Fibroblast of lung (primary cell): ENCODE measurements at places on chromosomes 4 and X.
A peak's percentile ranks its signal among the peaks of the same experiment; 100 is the strongest.

DNA sequence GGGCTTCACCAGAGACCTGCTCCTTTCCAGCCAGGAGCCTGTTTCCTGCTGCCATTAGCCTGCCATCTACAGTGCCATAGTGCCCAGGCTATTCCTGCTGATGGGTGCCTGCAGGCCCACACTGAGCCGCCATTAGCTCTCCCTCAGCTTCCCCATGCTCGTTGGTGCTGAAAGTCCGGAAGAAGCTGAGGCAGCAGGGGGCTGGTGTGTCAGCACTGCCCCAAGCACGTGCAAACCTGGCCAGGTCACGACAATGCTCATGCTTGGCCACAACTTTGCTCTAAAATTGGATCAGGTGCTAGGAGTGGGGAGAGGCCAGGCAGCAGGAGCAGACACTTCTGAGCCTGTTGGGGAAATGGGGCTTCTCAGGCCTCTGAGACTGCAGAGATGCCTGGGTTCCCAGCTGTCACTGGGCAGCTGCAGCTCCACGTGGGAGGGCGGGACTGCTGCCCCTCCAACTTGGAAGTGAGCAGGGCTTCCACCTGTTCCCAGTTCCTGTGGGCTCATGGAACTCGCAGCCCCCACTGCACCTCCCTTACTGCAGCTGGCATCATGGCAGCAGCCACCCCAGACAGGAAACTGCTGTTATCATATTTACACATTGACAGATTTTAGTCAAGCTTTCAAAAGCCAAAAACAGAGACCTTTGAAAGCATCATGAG, 913.9 kb downstream of the FSTL5 start:
- no peak for DNase-seq

- no peak for DNase-seq
These were observed 14.9 kb upstream of the DCAF8L1 start for GRCh38 chrX:27996132-27996531.

GRCh38 chrX:6738518-6739470, 203.9 kb upstream of the VCX3A start:
- no peak for DNase-seq

- no peak for DNase-seq
These were observed 321.2 kb upstream of the F9 start for GRCh38 chrX:139209342-139209741.

DNA sequence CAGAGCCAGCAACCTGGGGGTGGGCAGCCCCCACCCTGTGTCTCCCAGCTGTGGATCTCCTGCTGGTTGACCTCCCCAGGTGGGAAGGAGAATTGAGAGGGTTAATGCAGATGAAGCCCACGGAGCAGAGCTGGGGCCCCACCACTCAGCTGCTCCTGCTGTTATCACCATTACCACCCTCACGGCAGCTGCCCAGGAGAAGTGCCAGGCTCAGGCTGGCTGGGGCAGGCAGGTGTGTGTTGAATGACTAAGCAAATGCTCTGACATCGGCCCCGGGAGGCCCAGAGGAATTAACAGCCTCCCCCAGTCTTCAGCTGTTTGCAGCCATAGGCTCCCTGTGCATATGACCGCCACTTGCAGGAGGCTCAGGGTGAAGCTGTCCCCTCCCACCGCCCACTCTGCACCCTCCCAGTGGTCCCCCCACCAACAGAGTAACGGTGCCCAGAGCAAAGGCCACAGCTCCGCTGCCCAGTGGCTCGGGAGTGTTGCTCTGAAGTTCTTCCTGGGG, 133.8 kb downstream of the CPZ start:
- no peak for DNase-seq

GRCh38 chr4:88965053-88965452, 91.9 kb downstream of the FAM13A start:
- no peak for DNase-seq

DNA sequence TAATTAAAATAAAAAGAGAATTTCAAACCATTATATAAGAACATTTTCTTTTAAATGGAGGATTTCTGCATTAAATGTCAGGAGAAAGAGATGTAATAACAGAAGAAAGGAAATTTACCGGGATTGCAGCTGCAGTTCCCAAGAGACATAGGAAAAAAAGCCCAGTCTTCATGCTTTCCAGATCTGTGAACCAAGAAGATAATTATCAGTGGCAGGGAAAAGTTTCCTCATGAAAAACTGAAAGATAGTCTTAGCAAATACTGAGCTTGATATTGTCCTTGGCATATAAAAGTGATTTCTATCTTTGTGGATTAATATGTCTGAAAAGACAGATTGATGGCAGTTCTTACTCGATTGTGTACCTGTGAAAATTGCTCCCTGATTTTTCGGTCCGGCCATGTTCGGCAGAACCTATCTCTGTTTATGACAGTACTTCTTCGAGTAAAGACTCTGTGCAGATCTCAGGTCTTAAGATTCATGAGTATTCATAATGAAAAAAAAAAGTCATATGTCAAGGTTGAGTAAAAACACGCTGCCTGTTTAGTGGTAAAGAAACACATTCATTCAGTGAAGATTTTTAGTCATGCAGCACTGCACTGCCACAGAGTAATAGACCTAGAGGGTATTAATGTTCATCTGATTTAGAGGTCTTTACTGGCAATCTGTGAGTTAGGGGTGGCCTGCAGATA, 29.6 kb downstream of the SPARCL1 start:
- no peak for DNase-seq

- no peak for DNase-seq
These were observed 52.5 kb upstream of the ZNF518B start for GRCh38 chr4:10509733-10510132.

GRCh38 chrX:37757082-37757481, 22.8 kb upstream of the CYBB start:
- DNase-seq = no peak

DNA sequence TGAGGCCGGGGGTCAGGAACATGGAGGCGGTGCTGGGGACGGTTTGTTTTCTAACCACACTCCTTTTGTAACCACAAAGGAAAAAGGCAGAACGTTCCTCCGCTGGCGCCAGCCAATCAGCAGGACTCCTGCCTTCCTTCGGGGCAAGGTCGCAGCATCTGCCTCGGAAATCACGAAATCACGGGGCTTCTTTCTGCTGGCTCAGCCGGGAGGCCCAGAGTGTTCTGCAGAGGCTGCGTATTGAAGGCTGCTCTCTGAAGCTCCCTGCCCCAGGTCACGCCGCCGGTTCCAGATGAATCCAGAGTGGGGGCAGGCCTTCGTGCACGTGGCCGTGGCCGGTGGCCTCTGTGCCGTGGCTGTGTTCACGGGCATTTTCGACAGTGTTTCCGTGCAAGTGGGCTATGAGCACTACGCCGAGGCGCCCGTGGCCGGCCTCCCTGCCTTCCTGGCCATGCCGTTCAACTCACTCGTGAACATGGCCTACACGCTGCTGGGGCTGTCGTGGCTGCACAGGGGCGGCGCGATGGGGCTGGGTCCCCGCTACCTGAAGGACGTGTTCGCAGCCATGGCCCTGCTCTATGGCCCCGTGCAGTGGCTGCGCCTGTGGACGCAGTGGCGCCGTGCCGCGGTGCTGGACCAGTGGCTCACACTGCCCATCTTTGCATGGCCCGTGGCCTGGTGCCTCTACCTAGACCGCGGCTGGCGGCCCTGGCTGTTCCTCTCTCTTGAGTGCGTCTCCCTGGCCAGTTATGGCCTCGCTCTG, 9.4 kb downstream of the TMEM187 start:
- DNase-seq = no peak

DNA sequence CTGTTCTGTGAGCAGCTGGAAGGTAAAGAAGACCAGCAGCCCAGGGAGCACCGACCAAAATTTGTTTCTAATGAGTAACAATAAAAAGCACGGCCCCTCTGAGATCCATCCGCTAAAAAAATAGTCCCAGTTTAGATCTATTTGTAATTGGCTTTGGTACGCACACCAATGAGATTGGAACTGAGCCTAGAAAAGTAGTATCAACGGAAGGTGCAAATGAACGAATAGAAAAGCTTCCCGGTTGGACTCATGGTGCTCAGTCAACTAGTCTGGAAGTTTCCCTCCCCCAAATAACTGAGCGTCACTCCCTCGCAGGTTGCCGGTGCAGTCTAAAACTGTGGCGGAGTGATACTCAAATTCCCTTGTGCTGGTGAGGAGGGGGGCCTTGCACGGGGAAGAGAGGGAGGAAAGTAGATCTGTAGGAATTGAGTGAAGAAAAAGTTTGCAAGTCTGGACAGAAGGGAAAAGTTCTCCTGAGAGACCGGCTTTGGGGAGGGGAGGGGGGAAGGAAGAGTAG, at the start of gene COL4A5:
TSS of gene COL4A5 (plus strand) at position 413 of the 517 bp plus-strand sequence. CDS start 288 bp downstream, outside the sequence.
- DNase-seq = peak; percentile 92

GRCh38 chr4:48297256-48297846, 27.7 kb upstream of the TEC start:
- DNase-seq = no peak

GRCh38 chr4:33930497-33930896, 2313.8 kb downstream of the ARAP2 start:
- DNase-seq = peak; percentile 39

GRCh38 chrX:6718766-6719165, 183.8 kb upstream of the VCX3A start:
- DNase-seq = no peak

DNA sequence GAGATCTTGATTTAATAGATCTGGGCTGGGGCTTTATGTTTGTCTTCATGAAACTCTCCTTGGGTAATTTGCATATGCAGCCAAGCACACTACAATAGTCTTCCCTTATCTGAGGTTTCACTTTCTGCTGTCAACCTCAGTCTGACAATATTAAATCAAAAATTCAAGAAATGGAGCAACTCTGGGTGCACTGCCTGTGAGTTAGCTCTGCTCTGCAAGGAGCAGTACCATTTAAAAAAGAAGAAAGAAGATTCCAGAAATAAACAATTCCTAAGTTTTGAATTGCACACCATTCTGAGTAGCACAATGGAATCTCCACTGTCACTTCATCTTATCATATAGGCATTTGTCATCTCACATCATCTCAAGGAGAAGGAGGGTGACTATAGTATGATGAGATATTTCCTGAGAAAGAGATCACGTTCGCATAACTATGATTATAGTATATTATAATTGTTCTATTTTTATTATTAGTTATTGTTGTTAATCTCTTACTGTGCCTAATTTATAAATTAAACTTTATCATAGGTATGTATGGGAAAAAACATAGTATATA, 9.4 kb downstream of the FNIP2 start:
- DNase-seq = no peak

GRCh38 chr4:13984991-13985800, 357.7 kb upstream of the BOD1L1 start:
- peak; percentile 92 for DNase-seq

DNA sequence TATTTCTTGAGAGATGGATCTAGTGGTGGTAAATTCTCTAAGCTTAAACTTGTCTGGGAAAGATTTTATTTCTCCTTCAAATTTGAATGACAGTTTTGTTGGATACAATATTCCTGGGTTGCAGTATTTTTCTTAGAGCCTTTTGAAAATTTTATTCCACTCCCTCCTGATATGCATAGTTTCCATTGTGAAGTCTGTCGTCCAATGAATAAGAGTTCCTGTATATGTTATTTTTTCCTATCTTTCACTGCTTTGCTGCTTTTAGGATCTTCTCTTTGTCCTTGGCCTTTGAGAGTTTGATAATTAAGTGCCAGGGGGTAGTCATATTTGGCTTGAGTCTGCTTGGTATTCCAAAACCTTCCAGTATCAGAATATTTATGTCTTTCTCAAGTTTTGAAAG, 1156.4 kb upstream of the AGA start:
- DNase-seq = no peak

GRCh38 chr4:85488416-85488815, 13.5 kb downstream of the ARHGAP24 start:
- no peak for DNase-seq

DNA sequence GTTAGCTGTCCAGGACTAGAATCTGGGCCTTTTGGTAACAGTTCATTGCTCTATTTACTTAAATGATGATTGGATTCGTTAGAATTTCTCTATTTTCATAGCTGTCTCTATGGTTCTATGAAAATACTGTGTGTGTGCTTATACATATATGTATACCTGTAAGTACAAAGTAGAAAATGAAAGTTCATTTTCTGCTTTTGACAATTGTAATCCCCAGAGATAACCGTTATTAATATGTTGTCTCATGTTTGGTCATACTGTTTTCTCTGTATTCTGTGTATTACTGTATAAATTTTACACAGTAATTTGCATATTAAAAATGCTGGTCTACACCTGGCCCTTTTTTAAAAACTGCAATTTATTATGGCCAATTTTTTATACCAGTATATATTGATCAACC, 55.4 kb downstream of the CLCN3 start:
- no peak for DNase-seq

DNA sequence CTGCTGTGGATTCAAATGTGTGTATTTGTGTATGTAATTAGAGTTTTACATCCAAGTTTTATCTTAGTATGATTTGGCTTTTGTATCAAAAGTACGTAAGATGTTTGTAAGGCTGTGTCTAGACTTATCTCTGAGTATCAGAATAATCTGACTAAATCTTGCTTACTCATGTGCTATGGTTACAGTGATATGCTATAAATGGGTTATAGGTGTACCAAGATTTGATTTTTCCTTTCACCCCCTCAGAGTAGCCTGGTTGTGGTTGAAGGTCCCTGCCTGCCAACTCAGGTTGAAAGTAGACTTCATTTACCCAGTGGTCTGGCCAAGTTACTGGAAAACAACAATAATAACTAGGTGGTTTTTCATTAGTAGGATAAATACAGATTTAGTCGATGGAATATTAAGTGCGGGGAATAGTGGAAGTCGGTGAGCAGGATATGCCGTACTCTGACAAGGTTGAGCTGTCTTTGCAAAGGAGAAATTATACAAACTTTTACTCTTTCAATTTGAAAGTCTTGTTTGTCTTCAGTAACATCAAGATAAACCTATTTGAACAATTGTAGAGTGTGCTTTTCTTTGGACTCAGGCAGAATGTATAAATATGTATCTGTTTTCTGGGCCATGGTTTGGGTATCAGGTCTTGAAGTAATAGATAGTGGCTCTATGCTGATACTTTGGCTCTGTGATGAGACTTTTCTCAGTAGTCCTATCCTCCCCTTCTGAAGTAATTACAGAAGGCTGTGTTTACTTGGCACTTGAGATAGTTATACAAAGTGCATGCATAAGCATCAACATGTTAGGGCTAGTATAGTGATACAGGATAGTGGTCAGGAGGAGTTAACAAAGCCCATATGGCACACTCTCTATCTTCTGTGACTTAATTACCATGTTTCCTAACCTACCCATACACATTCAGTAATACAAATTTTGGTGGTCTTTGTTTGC, 23.7 kb downstream of the BMP2K start:
- no peak for DNase-seq
